Thyroid gland (tissue), 4 donors: ENCODE measurements at places on chromosomes 1 and 21. TPM values are rescaled to one million over a fixed set of nuclear protein-coding genes. Genes with fewer than 3 reads are reported as not detected.

The AXDND1 gene
- 0.44 TPM for total RNA-seq

The SHISA4 gene
- total RNA-seq: 48.9 TPM

The CTSK gene
- 76.2 TPM for total RNA-seq

The FLG2 gene
- total RNA-seq: not detected

The PDZK1IP1 gene
- 0.83 TPM for total RNA-seq

The NECTIN4 gene
- total RNA-seq: not detected

The UCK2 gene
- 21.0 TPM for total RNA-seq

The MATN1 gene
- 3.0 TPM for total RNA-seq

The FCAMR gene
- not detected for total RNA-seq

DNA sequence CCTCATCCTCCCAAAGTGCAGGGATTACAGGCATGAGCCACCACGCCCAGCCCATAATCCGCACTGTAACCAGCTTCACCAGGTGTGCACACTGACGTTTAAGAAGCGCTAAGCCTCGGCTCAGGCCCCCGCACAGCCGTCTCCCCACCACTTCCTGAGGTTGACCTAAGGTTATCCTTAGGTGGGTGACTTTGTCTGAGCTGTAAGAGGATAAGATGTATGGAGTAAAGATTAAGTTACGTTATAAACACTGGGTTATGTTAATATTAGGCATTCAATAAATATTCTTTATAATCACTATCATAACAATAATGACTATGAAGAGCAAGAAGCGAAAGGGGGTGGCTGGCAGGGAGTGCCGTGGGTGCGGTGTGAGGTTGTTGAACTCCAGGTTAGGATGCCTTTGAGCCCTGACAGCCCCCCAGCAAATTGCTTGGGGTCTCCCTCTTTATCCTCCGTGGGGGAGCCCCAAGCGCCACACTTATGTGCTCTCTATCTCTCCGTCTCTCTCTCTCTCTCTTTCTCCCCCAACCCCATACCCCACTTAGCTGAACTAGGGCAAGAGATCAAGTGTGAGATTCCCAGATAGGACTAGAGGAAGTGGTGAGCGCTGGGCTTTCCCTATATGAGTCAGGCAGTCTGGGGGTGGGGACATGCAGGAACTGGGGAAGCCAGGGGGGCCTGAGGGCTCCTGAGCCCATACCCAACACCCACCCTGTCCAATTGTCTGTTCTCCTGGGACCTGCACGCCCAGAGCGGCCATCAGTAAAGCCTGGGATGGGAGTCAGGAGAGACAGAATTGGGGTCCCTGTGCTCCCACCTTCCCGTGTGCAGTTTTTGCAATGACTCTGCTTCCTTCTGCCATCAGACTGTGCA, 7.6 kb downstream of the EFHD2 start:
- no peak for DNase-seq

- DNase-seq: no peak
These were observed 5.4 kb downstream of the GPA33 start for GRCh38 chr1:167084757-167085156.

DNA sequence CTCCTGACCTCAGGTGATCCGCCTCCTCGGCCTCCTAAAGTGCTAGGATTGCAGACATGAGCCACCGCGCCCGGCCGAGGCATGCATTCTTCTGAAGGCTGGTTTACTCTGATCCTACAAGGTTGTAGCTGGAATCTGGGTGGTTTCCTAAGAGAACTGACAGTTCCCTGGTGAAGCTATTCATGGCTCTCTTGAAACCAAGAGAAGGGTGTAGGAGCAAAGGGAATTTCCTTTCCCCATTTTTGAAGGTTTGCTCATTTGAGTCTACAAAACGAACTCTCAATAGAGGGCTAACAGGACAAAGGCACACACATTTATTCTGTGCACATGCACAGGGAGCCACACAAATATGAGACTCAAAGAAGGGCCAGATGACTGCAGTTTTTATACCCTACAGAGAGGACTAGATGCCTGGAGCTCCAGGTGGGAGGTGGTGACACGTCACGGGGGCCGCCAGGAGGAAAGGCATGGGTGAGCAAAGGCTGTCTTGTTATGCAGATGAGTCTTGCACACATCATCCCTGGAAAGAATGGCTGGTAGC, 49.5 kb upstream of the ERRFI1 start:
- peak; percentile 53 for DNase-seq

DNA sequence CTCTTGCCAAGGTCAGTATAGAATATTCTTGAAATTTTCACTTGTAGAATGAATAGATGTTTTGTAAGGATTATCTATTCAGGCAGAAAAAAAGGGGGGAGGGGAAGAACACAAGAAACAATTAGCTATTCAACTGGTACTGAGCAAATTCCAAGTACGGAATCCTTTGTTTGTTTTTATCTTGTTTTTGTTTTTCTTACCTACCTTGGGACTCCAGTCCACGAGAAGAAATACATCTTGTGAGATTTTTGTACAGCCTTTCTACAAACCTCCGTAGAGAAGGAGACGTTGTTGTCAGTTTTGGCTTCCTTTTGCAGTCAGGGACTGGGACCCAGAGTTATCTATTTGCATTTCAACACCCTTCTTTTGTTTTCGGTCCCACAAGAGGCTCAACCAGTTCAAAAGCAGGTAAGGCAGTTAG, 36.0 kb downstream of the ZNF281 start:
- DNase-seq: no peak

GRCh38 chr1:11727119-11727518, 8.8 kb upstream of the AGTRAP start:
- no peak for DNase-seq

DNA sequence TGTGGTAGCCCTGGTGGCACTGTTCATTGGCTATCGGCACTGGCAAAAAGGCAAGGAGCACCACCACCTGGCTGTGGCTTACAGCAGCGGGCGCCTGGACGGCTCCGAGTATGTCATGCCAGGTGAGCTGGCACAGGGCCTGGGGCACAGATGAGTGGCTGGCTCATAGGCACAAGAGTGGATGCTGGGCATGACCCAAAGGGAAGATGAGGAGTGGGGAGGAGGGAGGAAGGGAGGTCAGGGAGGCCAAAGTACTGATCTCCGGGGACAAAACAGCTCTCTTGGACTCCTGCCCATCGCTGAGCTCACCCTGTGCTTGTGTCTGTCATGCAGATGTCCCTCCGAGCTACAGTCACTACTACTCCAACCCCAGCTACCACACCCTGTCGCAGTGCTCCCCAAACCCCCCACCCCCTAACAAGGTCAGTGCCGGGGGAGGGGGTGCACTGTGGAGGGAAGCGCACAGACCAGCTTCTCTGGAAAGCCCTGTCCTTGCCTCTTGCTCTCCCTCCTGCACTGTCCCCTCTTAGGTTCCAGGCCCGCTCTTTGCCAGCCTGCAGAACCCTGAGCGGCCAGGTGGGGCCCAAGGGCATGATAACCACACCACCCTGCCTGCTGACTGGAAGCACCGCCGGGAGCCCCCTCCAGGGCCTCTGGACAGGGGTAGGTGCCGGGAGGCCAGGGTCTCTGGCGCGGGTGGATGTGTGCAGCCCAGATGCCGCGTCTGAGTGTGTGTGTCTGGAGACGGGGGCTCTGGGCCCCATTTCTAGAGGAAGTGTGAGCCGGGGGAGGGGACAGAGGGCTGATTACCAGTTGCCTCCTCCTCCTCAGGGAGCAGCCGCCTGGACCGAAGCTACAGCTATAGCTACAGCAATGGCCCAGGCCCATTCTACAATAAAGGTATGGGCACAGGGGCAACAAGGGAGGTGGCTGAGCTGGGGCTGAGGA, 7.3 kb upstream of the LRRC71 start:
- peak; percentile 97 for DNase-seq

DNA sequence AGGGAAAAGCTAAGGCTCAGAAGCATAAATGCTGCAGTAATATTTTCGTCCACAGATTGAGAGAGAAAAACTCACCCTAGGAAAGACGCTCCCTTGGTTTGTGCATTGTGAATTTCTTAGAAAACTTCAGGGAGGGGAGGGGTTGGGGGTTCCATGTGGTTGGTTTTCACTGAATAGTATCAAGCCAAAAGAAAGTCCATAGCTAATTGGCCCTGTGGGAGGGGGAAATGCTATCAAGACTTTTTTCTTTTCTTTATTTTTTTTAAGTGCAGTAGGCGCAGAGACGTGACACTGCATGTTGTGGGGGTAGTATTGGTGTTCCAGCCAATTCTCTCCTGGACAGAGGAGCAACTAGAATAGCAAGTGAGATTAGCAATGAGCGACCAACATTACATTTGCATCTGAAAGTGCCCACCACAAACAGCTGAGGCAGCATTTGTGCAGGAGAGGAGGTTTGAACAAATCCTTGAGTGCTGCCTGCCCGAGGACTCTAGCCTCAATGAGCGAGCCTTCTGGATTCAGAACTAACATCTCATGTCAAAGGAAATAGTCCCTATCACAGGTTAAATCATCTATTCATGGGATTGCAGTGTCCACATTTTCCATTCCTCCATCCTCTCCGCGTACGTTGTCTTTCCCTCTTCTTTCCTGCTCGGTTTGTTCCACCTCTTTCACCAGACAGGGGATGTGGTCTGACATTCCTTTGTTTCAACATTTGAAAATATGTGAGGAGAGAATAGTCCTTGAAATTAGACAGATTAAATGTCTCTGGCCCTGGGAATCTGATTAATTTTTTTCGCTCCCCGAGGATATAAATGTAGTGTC, 118.0 kb upstream of the MARK1 start:
- DNase-seq: no peak

- DNase-seq: no peak
These were observed 7.7 kb upstream of the TTLL10 start for GRCh38 chr1:1165900-1166421.

- DNase-seq: no peak
These were observed 95.5 kb downstream of the NGF start for GRCh38 chr1:115242543-115242942.

DNA sequence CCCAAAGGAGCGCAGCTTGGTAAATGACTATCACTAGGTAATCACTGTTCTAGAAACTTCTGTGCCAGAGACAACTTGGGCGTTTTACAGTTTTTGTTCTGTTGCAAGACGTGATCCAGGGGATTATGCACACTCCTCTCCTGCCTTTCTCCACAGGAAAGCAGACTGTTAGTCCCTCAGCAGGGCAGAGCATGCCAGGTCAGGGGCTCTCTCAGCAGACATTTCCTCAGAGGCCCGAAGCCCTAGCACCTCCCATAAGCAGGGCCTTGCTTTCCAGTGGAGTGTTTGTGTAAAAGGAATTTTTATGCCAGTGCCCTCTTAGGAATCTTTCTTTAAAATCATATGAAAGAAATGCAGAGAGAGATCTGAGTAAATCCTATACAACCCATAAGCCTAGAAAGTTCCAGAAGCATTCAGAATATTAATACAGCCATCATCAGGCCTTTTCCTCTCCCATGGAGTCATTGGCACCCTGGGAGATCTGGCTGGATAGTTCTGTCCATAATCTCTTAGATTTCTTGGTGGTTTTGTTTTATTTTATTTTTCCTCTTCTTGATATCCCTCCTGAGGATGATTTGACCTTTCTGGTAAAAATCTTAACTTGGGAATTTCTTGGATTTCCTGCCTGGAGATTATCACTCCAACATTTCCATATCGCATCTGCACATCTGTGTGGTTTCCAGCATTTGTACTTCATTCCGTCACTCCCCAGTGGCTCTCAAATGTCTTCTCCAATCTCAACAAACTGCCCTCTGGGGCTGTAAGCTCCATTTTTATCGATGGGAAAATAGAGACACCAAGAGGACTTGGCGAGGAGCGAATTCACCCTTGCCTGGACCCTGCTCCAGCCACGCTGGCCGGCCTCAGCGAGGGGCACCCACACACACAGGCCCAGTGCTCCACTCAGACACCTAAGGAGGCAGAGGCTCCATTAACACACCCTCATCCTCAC, 116.1 kb downstream of the PSMG1 start:
- no peak for DNase-seq
